EL (cell line): ENCODE measurements at places on chromosomes 7 and 10.

DNA sequence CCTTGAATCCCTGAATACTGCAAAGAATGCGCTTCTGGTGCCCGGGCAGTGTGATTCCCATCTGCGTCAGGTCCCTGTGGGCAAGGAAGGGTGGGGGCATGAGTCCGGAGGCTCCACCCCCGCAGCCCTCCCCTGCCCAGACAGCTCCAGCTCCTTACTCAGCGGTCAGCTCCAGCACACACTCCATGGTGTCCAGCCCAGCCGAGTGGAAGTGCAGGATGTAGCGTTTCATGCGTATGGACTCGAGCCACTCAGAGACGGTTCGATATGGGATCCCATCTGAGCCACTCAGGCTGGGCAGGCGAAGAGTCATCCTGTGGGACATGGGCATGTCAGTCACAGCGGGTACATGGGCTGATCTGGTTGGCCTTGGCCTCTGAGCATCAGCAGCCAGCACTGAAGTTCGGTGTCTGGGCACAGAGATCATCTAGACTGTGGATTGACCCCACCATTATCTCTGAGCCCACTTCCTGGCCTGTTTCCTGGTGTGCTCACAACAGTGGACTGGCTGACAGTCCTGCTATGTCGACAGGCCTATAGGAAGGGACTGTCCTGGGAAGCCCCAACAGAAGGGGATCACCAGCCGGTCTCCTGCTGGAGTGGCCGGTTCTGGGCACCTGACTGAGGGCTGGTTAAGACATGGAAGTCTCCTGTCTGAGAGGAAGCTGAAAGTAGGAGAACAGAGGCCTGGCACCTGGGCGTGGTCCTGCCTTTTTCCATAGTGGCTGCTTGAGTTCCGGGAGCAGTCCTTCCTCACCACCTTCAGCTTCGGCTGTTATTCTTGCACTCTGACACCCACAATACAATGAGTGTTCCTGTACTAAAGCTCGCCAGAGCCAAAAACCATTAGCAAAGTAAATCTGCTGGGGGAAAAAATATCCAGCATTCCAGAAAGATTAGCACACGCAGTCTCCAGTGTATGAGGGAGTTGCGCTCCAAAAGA lies 10.6 kb downstream of the ZYX start:
- DNase-seq, result peak; percentile 80

DNA sequence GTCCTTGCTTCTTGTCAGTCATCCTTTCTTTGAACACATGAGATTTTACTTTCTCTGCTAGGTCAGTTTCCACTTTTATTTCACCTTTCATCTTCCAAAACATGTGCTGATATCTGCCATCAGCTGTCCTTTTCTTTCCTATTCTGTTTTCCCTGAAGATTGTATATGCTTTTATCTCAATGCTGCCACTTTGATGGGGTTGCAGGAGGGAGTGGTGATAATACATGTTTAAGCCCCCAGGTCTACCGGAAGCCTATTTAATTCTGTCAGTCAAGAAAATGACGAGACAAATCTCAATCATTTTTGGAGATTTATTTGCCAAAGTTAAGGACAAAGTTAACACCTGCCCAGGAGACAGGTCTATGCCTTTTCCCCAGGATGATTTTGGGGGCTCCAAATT lies 73.8 kb downstream of the MRPL32 start:
- DNase-seq, result no peak

DNA sequence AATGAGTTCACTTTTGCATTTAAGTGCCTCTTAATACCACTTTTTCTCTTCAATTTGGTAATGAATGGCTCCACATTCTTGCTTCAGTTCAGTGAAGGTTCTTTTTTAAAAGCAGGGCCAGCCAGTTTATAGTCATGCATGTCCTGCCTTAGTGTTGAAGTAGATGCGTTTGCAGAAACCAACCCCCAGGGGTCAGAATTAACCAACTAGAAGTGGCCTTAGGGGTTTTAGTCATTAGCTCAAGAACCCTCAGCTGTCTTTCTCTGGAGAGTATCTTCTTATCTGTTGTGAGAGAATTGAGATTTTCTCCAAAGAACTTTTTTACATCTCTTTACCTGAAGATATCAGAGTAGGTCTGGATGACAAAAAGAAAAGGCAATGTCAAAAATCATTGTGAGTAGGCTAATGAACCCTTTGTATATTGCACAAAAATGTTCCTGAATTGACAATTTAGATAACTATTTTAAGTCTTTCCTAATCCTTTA lies 82.2 kb downstream of the PIK3CG start:
- peak; percentile 70 for DNase-seq

- no peak for DNase-seq
Measured at GRCh38 chr7:125568799-125569198, 639.2 kb upstream of the POT1 start.

GRCh38 chr10:20931156-20931795 lies 34.2 kb upstream of the NEBL start:
- no peak for DNase-seq

DNA sequence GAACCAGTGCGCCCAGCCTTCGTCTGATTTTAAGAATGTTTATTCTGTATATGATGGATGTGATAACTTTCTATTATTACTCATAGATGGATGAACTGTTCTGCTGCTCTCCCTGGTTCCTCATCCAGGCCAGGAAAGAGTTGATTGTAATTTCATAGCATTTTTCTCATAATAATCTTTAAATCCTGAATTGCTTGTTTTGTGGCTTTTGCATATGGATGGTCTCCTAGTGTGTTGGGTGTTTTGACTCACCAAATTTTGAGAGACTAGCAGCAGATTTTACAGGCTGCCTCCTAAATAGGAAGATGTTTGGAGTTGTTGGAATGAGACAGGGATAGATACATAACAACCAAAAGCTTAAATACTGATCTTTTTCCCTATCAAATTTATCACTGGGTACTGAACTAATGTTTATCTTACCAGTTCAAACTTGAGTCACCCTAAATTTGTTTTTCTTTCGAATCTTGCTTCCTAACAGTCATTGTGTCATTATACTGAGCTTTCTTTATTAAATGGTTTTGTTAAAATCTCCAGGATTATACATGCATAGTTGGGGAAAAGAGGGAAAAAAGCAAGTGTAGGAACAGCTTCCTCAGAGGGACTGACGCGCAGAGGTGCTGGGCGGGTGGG lies 106.0 kb upstream of the GATA3 start:
- DNase-seq, result peak; percentile 31

DNA sequence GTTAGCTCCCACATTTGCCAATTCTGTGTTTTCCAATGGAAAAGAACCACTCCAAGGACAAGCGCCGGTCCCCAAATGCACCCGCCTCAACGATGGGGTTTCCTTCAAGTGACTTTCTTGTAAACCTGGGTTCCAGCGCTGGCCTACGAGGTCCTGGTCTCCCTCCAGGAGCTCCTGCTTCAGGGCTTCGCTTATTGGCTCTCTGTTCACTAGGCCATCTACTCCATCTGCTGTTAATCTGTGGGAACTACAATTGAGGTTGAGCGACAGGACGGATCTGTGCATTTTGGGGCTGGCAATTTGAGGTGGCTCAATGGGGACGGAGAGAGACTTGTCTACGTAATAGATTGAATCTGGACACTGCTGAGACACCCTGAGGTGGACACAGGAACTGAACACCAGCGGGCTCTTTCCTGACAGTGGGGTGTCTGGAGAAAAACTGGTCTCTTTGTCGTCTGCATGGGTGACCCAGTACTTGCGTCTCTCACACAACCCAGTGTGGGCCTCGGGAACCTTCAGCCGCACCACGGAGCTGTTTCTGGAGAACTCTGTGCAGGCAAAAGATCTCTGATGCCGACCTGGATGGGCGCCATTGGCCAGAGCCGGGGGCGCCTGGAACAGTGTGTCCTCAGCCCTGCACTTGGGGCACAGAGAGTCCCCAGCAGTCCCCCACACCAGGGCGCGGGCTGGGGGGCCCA lies 115.9 kb upstream of the ADAM12 start:
- DNase-seq, result peak; percentile 71

- DNase-seq, result no peak
Measured at GRCh38 chr10:13651969-13652720, 65.4 kb downstream of the PRPF18 start.

- DNase-seq, result peak; percentile 55
Measured at GRCh38 chr10:119416855-119417254, 125.7 kb downstream of the RGS10 start.

DNA sequence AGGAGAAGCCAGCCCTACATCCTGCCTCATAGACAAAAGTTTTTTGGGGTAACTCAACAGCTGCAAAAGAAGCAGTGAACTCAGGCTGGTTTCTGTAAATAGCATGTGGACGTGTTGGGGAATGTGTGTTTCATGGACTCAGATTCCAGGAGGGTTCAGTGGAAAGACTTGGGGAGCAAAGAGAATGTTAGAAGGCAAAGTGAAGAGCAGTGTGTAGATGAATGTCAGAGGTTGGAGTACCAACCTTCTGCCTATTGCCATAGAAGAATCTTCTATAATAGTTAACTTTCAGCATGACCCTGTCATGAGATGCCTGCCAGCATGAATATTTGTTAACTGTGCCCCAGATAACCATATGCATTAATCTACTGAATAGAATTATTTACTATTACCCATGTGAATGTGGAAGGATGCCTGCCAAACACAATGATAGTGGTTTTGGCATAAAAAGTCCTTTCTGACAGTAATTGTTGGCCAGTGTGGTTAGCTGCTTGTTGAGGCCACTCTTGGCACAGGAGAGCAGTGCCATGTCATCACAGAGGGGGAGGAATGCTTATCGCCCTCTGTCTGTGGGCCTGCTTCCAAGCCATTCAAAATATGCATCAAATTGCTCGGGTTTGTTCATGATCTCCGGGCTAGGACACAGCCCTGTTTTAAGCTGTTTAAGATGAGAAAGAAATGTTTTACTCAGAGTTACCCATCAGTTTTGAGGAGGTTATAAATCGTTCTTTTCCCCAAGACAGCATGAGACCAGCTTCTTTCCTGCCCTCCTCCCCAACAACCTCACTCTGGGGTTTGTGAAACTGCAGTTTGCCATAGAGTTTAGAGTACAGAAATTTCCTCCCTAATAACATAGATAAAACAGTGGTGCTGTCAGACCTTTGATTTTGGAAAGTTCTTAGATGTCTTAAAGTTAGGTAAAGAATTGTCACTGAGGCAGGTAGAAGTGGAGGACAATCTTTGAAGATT lies 165.3 kb downstream of the WNT2 start:
- peak; percentile 87 for DNase-seq

DNA sequence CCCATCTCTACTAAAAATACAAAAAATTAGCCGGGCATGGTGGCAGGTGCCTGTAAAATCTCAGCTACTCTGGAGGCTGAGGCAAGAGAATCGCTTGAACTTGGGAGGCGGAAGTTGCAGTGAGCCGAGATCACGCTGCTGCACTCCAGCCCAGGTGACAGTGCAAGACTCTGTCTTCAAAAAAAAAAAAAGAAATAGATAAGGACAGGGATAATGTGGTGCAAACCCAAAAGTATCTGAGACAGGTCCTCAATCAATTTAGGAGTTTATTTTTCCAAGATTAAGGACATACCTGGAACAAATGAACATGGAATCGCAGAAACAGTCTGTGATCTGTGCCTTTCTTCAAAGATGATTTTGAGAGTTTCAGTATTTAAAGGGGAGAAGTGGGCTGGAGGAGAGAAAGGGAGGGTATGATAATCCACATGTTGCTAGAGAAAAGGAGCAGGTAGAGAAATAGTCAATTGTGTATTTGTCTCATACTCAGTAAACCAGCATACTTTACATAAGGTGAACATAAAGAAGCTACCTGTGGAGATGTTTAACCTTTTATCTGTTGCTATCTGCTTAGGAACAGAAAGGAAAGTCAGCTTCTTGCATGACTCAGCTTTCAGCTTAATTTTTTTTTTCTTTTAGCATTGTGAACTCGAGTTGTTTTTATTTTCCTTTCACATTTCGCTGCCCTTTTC lies 4.9 kb upstream of the MTPN start:
- DNase-seq, result no peak

DNA sequence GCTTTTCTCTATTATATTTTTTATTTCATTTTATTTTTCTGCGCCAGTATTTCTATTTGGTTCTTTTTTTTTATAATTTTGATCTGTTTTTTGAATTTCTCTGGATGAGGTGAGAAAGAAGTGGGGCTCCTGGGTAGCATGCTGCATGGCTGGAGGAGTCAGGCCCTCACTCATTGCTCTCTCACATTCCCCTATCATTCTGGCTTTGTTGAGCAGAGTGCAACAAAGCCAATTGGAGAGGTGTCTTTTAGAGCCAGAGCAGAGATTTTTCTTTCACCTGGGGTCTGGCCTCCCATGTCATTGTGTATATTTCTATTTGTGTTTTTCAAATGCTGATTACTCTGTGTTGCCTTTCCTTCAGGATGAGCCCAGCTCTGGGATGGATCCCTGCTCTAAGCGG lies 330.0 kb upstream of the CDC14C start:
- no peak for DNase-seq

- DNase-seq, result peak; percentile 76
Measured at GRCh38 chr7:22667562-22668239, 59.3 kb upstream of the IL6 start.

- DNase-seq, result peak; percentile 95
Measured at GRCh38 chr10:125057158-125058001, 103.0 kb downstream of the CTBP2 start.

GRCh38 chr10:99330347-99330924 lies 1.3 kb downstream of the CNNM1 start:
- DNase-seq, result no peak

DNA sequence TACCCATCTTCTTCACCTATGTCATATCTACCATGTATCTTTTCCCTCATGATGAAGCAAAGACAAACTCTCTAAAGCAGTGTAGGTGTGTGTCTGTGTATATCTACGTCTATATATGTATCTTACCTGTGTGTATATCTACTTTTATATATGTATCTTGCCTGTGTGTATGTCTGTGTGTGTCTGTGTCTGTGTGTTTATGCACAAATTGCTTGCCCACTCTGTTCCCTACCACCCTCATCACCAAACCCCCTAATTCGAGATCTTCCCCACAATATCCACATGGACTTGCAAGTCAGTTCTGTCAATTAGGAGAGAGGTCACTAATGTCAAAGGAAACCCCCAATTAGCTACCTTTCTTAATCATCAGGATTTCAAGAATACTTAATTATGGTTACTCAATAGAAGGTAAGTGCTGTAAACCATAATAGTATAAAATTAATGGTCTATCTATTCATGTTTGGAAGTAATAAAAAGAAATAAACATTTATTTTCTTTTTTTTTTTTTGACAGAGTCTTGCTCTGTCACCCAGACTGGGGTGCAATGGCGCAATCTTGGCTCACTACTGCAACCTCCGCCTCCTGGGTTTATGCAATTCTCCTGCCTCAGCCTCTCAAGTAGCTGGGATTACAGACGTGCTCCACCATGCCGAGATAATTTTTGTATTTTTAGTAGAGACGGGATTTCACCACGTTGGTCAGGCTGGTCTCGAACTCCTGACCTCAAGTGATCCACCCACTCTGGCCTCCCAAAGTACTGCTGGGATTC lies 43.6 kb downstream of the ANKRD61 start:
- DNase-seq, result no peak
